ENCODE measurements at places on chromosomes 2 and 18.

DNA sequence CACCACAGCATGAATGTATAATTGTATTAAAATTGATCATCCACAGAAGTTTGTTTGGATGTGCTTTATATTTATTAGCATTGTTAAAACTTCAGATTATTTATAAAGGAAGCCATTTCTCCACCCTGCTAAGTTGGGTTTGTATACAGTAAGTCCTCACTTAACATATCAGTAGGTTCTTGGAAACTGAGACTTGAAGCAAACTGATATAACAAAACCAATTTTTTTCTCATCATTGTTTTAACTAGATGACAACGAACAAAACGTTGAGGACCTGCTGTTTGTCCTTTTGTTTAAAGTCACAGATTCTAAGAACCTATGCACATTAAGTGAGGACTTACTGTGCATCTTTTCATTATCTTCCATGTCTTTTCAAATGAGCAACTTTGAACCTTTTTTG is 17.1 kb downstream of the C2orf69 start:
- no peak for DNase-seq

DNA sequence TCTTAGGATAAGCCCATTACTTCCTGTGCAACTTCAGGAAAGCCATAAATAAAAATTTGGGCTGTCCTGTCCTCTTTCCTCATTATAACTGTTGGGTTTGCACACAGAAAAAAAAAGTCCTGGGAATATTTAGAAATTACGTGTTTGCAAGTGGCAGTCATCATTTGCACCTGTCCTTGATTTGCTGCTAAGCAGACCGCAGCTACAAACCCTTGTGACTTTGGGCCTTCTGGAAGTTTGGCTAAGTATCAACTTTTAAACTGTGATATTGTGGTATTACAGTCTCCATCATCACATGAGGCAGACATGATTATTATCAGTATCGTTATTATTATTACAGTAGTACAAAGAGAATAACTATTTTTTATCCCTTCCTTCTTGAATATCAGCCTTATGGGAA is 260.7 kb upstream of the SESTD1 start:
- DNase-seq: no peak

DNA sequence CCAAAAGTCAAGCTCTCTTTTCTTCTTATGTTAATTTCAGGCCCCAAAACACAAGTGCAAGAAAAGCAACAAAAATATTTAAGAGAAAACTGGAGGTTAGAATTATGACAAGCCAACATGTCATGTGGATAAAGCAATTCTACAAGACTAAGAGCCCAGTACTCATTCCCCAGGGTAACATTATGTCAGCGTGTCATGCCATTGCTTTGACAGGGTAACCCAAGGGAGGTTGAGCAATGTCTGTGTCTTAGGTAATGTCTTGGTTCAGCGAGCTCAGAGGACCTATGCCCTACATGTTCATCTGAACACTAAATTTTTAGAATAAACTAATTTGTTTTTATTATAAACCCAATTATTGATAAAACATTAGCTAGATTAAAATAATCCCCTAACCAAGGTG is 173.2 kb upstream of the ZNF804A start:
- DNase-seq: no peak

GRCh38 chr2:101852824-101853223 is 138.9 kb upstream of the IL1R2 start:
- no peak for DNase-seq
